ENCODE measurements at places on chromosomes 3 and 15.

DNA sequence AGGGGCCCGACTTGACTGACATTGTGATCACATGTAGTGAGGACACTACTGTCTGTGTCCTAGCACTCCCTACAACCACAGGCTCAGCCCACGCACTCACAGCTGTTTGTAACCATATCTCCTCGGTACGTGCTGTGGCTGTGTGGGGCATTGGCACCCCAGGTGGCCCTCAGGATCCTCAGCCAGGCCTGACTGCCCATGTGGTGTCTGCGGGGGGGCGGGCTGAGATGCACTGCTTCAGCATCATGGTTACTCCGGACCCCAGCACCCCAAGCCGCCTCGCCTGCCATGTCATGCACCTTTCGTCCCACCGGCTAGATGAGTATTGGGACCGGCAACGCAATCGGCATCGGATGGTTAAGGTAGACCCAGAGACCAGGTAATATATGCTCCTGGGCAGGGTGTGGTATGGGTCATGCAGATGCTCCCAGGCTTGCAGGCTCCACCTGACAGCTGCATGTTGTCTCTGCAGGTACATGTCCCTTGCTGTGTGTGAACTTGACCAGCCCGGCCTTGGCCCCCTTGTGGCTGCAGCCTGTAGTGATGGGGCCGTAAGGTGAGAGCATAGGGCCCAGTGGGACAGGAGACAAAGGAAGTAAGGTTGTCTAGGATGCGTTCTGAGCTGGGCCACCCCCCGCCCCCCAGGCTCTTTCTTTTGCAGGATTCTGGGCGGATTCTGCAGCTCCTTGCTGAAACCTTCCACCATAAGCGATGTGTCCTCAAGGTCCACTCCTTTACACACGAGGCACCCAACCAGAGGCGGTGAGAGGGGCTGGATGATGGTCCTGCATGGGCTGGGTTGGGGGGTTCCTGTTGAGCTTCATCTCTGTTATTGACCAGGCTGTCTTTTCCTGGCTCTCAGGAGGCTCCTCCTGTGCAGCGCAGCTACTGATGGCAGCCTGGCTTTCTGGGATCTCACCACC lies 4.4 kb downstream of the DALRD3 start:
- DNase-seq = peak; percentile 63

DNA sequence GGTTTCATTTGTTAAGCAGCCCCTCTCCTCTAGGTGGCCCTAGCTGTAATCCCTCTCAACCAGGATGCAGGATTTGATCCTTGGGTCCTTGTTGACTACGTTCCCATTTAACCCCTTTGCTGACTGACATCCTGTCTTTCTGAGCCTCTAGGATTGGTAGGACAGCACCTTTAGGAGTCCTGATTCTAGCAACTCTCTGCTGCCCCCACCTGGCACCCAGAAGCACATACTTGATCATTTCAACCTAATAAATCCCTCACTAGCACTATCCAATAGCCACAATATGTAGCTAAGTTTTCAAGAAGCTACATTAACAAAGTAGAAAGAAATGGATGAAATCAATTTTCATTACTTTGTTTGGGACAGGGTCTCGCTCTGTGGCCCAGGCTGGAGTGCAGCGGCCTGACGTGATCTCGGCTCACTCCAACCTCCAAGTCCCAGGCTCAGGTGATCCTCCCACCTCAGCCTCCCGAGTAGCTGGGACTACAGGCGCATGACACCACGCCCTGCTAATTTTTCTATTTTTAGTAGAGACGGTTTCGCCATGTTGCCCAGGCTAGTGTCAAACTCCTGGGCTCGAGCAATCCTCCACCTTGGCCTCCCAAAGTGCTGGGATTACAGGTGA lies 28.3 kb downstream of the RSL24D1 start:
- DNase-seq = peak; percentile 65

DNA sequence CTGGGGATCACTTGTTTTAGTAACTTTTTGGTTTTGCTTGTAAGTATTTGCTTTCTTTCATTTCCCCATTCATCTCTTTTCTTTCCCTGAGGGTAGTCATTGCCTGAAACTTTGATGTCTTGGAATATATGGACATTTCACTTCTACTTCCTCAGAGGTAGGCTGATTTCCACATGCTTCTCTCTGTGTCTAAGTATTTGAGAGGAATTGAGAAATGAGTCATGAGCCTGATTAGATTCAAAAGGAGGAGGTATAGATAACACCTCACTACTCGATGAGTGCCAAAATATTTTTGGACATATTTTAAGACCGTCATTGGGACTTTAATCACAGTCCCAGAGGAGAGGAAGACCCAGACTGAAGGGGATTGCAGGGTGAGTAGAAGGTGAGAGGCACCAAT lies 480.1 kb upstream of the SGO1 start:
- no peak for DNase-seq

DNA sequence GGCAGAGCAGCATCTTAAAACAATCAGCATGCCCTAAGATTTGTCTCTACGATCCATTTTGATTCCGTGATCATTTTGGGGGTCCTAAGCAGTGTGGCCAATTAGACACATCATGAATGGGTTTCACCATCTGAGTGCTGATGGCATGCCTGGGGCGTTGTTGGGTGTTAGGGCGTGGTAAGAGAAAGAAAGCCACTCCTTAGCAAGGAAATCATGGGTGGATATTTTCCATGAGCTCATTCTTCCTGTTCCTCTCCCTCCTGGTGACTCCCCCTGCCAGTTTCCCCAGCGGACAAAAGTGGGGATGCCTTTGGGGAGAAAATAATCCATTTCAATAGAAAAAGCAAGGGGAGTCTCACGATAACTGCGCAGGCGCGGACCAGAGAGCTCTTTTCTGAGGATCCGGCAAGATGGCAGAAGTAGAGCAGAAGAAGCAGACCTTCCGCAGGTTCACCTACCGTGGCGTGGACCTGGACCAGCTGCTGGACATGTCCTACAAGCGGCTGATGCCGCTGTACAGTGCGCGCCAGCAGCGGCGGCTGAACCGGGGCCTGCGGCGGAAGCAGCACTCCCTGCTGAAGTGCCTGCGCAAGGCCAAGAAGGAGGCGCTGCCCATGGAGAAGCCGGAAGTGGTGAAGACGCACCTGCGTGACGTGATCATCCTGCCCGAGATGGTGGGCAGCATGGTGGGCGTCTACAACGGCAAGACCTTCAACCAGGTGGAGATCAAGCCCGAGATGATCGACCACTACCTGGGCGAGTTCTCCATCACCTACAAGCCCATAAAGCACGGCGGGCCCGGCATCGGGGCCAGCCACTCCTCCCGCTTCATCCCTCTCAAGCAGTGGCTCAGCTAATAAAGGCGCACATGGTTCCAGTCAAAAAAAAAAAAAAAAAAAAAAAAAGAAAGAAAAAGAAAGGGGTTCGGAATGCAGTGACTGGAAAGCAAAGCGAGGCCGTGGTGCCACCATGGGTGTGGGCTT lies 301.8 kb downstream of the LRTM1 start:
- no peak for DNase-seq

GRCh38 chr15:101054991-101055390 lies 135.8 kb downstream of the LRRK1 start:
- DNase-seq = no peak

GRCh38 chr3:55690726-55691125 lies 203.6 kb upstream of the WNT5A start:
- no peak for DNase-seq

- DNase-seq = no peak
Measured at GRCh38 chr3:141128126-141128777, 77.1 kb downstream of the SPSB4 start.

GRCh38 chr15:42080186-42080918 lies 14.0 kb downstream of the PLA2G4D start:
- DNase-seq = no peak

GRCh38 chr3:126517291-126517951 lies at the start of gene UROC1:
Gene UROC1 (minus strand): TSS chr3:126517773. CDS start chr3:126517719, 54 bp downstream.
- no peak for DNase-seq

DNA sequence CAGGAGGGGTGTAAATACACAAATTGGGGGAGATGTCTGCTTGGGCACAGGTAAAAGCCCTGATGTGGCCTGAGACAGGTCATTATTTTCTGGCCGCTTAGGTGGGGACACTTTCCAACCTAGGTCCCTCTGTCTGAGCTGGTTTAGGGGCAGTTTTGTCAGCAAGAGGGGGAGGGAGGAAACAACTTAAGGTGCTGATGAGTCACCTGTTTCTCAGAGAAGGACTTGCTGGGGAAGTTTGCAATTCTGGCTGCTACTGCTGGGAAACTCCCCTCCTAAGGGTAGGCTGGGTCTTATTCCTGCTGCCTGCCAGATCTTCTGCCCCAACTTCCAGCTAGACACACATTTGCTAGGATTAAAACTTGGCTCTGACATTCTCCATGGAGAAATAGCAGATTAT lies 4.8 kb upstream of the RHOV start:
- DNase-seq = no peak

GRCh38 chr15:57747206-57747896 lies 40.8 kb downstream of the POLR2M start:
- DNase-seq = no peak

GRCh38 chr3:111733154-111733553 lies 125.9 kb upstream of the PHLDB2 start:
- no peak for DNase-seq

DNA sequence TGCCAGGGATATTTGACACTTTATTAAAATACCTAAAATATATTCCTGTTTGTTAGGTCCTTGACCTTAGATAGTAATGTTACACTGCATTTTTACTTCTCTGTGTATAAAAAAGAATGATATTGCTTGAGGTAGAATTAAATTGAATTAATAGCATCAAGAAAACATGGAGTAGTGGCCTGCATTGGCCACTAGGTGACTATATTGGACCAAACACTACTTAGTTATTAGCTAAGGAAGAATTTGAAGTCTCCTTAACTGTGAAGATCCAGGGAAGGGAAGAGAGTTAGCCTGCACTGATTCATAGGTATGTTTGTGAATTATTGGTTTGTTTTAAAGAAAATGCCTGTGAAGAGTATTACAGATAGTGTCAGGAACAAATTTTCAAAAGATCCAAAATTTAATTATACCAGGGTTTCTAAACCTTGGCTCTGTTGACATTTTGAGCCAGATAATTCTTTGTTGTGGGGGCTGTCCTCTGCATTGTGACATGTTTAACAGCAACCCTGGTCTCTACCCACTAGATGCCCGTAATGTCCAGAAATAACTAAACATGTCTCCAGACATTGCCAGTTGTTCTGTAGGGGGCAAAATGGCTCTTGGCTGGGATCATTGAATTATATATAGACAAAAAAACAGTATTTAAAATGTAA lies 103.6 kb upstream of the THSD4 start:
- DNase-seq = peak; percentile 16

DNA sequence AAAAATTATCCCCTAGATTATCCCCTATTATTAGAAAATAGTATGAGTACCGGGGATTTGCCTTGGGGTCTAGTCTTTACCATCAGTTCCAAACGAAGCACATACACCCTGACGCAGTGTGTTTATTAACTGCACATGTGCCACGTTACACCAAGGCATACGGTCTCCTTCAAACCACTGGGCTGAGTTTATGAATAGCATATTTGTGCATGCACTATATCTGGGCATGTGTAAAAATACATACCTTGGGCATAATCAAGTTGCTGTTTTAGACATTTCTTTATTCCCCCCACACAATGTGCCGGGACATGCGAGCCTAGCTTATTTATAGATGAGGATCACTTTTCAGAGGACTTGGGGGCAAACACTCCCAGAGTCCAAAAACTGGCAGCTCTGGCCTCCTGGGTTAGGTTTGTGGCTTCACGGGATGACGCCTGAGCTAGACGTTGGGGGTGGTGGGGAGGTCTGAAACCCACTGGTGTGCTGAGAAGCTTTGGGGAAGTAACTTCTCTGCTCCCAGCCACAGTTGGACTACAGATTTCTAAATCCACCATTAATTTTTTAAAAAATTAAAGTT lies 16.2 kb downstream of the IGDCC4 start:
- no peak for DNase-seq

DNA sequence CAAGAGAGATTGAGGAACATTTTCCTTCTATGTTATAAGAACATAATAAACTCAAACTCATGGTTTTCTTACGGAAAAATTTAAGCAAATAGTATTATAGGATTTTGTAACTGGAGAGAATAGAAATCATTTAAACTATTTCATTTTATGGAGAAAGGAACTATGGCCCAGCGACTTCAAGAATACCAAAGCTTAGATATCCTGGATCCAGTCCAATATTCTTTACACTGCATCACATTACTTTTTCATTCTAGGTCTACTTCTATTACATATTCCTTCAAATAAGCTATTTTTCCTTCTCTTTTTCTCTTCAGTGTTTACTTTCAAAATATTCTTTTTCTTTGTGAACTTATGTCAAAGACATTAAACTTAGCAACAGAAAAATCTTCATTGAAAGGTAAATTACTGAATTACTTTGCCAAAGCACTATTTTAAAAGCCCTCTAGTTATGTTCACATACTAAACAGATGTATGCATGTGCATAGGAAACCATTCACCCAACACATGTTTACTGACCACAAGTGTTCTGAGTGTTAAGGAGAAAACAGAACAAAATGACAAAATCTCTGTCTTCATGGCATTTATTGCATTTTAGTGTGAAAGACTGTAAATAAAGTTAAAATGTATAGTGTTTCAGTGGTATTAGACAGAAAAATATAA lies 20.4 kb downstream of the KPNA4 start:
- DNase-seq = no peak

DNA sequence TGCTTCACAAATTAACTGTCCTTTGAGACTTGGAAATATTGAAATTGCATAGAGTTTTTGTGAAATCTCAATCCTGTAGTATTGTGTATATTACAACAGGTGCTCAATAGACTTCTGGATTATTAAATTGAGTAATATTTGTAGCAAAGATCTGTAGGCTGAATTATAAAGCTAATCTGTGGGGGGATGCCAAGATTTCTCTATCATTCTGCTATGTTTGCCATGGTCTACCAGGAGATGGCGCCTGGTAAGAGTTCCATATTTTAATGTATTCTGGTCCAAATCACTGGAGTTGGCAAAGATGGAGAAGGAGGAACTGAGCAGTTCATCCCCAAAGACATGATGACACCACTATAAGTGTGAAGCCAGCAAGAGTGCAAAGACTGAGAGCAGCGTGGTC lies 340.9 kb upstream of the TPRG1 start:
- no peak for DNase-seq

GRCh38 chr3:49650177-49650576 lies 24.0 kb upstream of the APEH start:
- no peak for DNase-seq

GRCh38 chr3:65988411-65989180 lies 50.1 kb downstream of the MAGI1 start:
- no peak for DNase-seq

- no peak for DNase-seq
Measured at GRCh38 chr3:167318996-167319615, 61.0 kb downstream of the ZBBX start.

DNA sequence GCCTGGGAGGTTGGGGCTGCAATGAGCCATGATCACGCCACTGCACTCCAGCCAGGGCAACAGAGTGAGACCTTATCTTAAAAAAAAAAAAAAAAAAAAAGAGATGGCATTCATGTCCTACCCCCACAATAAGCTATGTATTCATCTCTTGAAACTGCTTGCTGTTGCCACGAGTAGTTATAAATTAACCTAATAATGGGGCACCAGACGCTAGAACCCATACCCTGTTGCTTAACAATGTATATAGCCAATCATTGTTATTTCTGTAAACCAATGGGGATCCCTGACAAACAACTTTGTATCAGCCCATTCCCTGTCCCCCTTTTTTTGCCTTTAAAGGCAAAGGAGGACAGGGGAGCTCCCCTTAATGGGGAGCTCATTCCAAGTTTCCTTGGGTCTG lies 2.8 kb upstream of the LACTB start:
- DNase-seq = no peak
